ENCODE measurements at places on chromosomes 3 and 15. TPM values are rescaled to one million over a fixed set of nuclear protein-coding genes. Genes with fewer than 3 reads are reported as not detected.

GRCh38 chr3:134008630-134009156, 21.0 kb downstream of the SLCO2A1 start:
- peak; percentile 87 for DNase-seq

GRCh38 chr3:83567935-83568334, 1390.9 kb upstream of the CADM2 start:
- no peak for DNase-seq

DNA sequence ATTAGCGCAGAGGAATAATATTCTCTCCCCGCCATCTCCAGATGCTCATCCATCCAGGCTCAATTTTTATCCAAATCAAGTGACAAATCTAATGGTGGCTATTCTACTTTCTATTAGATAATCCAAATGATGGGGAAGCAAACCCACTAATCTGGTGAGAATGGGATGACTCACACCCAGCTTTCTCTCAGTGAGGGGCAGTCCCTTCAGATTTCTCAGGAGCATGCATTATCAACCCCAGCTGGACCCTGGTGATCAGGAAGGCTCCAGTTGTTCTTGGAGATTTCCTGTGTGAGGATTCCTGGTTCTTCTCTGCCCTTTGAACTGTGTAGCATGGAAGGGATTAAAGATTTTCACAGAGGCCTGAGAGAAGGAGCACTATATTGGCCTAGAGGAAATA, 358.0 kb downstream of the WDR72 start:
- no peak for DNase-seq

DNA sequence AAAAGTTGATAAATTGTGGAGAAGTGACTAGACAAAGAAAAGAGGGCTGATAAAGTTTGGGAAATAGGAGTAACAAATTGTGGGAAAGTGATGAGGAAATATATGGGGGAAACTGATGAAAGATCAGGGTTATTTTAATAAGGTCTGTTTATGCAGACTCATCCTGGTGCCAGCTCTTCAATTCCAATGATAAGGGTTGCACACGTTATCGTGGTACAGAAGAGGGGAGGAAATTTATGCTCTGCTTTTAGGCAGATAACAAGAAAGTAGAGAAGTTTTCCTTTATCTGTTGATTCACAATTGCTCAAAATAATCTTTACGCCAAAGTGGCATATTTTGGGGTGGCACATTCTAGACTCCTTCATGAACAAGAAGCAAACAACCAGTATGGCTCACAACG, 32.1 kb upstream of the LIPC start:
- DNase-seq: no peak

DNA sequence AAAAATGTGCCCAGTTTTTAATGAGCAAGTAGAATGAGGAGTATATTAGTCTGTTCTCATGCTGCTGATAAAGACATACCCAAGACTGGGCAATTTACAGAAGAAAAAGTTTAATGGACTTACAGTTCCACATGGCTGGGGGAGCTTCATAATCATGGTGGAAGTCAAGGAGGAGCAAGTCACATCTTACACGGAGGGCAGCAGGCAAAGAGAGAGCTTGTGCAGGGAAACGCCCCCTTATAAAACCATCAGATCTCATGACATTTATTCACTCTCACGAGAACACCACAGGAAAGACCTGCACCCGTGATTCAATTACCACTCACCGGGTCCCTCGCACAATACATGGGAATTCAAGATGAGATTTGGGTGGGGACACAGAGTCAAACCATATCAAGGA, 111.7 kb upstream of the CNTN6 start:
- no peak for DNase-seq

- no peak for DNase-seq
Measured at GRCh38 chr3:157920822-157921700, 185.2 kb downstream of the SHOX2 start.

GRCh38 chr15:70266412-70267121, 168.8 kb upstream of the TLE3 start:
- no peak for DNase-seq

DNA sequence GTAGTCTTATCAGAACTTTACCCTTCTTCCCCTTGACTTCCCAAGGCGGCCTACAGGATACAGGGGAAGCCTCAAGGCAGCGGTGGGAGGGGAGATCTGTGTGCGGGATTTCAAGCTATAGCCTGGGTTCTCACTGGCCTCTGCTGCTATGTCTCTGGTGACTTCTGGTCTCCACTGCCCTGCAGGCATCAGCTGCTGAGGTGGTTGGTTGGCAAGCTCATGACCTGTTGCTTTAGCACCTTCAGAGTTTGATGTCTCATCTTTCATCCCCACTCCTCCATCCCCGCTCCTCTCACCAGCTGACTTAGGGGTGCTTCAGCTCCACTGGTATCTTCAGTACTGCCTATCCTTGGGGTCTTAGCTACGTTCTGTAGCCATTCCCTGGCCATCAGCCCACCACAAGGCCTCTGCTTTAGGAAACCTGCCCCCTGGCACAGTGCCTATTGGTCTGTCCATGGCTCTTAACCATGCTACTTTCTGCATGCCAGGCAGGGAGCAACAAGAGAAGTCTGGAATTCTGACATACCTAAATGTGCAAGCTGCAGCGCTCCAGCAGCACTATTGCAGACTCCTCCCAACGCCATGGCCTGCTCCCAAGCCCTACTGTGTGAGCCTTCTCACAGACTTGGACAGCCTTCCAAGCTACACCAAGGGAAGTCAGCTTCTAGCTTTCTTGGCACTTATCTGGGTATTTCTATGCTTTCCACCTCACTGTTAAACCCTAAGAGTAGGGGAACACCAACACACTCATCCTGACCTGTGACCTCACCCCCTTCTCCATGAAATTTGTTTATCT, 1.8 kb upstream of the YEATS2 start:
- no peak for DNase-seq

DNA sequence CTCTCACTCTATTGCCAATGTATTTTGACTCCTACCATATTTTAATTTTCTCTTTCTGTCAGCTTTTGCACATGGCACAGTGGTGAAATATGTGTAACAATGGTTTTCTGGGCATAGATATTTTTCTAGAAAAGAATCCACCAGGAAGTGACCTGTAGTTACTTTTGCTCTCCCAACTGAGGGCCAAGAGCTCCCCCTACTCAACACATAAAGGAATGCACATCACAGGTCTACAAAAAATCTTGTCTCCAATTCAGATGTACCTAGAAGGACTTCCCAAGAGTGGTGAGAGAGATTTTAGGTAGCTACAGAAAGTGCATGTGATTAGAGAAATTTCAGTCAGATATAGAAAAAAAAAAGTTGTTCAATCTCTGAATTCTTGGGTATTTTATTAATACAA, 15.6 kb downstream of the CPA3 start:
- no peak for DNase-seq

- DNase-seq: no peak
Measured at GRCh38 chr3:17025594-17026139, 140.9 kb downstream of the PLCL2 start.

DNA sequence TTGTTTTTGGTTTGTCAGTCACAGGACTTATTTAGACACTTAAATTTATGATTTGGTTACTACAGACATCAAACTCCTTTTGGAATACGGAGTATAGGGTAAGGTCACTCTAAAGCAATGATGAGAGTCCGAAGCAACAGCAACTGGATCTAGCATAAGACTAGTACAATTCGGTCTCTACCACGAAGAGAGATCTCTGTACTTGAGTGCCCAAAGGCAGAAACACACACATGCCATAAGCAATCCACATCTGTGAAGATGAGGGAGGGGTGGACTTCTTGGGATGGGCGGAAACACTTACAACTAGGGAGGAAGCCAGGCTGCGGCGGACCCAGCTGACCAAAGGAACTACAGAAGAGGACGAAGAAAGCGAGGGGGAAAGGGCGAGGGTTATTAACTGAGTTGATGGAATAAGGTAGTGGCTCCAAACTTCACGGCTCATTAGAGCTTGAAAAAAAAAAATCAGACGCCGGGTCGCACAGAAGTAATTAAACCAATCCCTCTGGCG, 595 bp downstream of the DPH6 start:
- peak; percentile 10 for DNase-seq

DNA sequence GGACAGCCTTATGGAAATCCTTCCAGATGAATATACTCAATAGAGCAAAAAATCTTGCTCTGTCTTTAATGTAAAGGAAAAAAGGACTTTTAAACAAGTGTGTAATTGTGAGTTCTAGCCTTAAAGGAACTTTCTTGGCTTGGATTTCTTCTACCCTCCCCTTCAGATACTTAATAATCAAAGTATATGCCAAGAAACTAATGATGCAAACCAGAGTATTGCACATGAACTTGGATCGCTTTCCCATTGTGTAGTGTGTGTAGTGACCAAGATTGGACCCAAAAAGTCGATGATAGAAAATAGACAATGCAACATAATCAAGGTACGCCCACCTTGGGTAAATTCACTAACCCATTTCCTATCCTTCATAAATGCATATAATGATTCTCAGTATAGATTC, 123.8 kb downstream of the TIGIT start:
- DNase-seq: no peak

DNA sequence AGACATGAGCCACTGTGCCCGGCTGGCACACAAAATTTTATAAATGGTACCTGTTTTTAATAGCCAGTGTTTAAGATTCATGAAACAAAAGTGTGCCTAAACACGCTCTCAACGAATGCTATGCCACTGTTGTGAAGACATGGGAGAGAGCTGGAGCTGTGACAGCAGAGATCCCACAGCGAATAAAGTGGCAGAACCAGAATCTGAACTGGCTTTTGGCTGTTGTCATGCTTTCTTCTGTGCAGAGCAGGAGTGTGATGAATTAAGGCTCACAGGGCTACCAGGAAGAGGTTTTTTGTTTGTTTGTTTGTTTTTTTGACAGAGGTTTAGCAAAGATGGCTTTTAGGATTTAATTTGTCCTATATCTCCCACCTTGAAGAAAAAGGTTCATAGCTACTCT, 14.5 kb downstream of the PTPRG start:
- no peak for DNase-seq

DNA sequence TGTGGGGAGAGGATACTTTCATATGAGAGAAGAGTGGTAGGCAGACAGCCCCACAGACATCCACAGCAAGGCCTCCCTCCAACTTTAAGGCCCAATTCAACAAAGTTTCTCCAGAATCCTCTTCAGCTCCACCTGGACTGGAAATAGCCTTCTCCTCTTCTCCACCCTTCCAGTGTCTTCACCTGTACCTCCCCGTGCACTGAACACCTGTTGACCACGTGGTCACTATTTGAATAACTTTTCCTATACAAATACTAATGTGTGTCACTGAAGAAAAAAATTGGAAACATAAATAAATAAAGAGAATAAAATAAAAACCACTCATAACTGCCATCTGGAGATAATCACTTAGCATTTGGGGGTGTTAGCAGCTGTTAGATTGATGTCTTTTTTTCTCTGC, 52.9 kb downstream of the CCNL1 start:
- DNase-seq: no peak

GRCh38 chr15:91318931-91319330, 218.9 kb downstream of the SV2B start:
- no peak for DNase-seq

DNA sequence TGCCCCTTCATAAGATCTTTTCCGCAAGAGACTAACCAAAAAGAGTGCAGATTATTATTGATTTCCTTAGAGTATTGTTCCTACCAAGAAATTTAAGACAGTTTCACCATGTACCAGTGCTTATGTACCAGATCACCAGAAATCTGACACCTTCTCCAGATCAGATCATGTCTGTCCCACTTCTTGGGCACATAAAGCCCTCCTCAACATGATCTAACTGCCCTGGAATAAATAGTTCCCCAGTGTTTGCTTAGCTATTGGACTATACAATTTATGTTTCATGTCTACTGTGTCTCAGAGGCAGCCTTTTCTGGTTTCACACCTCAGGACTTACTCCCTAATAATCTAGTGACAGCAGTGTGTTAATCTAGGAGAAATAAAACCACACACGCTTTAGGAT, 46.8 kb downstream of the NME9 start:
- DNase-seq: no peak

- no peak for DNase-seq
Measured at GRCh38 chr3:49775538-49775937, 10.8 kb downstream of the IP6K1 start.

- no peak for DNase-seq
Measured at GRCh38 chr3:164791263-164791662, 287.0 kb downstream of the SI start.

Gene GTF2A2
- 170 TPM for total RNA-seq

Gene CHRNA3
- total RNA-seq: not detected

Gene CX3CR1
- not detected for total RNA-seq

Gene SLC24A1
- 8.3 TPM for total RNA-seq

Gene CFAP92
- not detected for total RNA-seq

Gene ALDH1A2
- total RNA-seq: not detected

Gene PLA2G4E
- total RNA-seq: not detected

Gene ZNF445
- 13.5 TPM for total RNA-seq

Gene CLDN16
- total RNA-seq: 0.40 TPM

Measured in HFFc6 (cell line).